Vagina (tissue), 2 donors: ENCODE measurements at places on chromosomes 4 and X. TPM values are rescaled to one million over a fixed set of nuclear protein-coding genes. Genes with fewer than 3 reads are reported as not detected.

DNA sequence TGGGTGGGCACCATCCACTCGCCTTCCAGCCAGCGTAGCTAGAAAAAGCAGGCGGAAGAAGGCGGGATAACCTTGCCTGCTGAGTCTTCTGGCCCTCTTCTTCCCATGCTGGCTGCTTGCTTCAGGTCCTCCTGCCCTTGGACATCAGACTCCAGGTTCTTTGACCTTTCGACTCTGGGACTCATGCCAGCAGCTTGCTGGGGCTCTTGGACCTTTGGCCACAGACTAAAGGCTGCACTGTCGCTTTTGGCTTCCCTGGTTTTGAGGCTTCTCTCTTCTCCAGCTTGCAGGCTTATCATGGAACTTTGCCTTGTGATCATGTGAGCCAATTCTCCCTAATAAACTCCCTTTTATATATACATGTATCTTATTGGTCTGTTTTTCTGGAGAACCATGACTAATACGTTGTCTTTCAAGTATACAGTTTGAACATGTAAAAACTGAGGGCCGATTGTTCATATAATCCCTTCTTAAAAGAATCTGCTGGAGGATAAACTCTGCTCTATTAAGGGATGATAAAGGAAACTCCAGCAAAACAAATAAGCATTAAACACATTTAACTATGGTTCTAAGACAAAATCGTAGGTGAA, 116.6 kb upstream of the LCORL start:
- no peak for DNase-seq

- no peak for DNase-seq
These were observed 10.3 kb downstream of the NOCT start for GRCh38 chr4:139025841-139026240.

DNA sequence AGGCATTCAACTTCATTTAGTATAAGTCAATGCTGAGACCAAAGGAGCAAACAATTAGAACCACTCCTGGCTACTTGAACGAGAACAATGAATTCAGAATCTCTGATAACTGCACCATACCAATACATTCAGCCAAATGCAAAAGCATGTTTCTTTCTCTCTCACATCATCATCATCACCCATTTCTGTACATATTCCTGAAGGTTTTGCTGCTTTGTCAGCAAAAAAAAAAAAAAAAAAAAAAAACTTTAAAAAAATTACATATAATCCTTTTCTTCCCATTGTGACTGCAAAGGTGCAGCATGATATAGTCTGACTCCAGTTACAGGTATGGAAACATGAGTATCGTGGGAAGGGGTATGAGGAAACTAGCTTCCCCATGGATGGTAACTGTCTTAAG, 35.6 kb downstream of the FBXW7 start:
- no peak for DNase-seq

DNA sequence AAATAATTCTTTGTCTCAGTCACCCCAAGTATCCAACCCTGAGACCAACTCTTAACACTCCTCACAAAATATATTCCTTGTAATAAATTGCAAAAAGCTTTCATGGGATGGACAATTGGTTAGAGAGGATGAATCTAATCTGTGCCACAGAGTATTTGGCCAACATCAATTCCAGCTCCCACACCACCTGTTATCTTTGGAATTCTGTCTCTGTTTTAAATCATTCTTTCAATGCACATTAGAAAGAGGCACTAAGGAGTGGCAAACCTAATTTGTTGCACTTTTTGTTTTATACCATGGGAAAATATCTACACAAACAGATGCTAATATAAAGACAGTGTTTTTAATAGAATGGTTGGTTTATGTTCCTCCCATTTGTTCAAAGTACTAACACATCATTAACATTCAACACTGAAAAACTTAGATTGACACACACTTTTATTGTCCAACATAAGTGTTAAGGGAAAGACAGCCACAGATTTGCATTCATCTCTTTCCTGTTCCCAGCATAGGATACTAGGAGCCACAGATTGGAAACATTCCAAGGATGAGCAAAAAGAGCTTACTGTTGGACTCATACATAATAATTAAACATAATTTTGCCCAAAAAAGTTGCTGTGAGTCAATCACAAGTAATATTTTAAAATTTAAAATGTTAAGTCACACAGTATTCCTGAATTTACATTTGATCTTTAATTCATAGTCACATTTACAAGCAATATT, 116.4 kb downstream of the PPA2 start:
- DNase-seq: no peak

GRCh38 chr4:151029537-151029936, 14.5 kb upstream of the LRBA start:
- no peak for DNase-seq

DNA sequence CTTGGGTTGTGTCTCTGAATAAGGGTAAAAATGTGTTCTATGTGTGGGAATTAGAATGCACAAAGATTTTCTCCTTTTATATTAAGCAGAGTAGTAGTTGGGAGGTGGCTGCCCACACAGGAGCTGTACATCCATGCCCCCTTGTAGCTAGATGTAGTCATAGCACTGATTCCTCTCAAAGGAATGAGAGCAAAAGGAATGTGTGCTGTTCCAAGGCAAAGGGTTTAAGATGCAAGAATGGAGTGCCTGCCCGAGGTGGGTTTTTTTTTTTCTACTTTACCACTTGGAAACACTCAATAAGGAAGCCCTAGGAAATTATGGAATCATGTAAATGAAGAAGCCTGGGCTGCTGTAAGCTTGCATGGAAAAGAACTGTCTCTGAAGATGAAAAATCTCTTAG, 2183.2 kb upstream of the AGA start:
- no peak for DNase-seq

GRCh38 chrX:13432414-13433297, 112.8 kb upstream of the ATXN3L start:
- DNase-seq: no peak

DNA sequence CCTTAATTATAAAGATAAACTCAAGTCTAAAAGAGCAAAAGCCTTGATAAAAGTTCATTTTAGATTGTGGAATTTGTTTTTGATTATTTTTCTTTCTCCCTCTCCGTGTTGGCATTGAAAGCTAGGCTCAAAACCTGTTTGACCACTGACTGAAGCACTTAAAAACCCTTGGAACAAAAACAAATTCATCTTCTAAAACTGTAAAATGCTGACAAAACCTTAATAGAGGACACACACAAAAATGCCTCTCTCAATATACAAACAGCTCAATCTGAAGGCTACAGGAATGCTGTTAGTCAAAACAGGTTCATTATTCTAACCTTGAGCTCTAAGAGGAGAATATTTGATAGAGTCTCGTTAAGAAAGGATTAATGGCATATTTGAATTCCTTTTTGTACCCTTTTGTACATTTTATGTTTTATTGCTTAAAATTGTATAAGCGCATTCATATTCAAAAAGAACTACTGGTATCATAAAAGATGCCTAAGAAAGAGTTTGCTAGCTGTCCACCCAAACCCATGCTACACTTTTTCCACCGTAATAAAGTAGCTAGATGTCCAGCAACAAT, 74.3 kb upstream of the NAP1L5 start:
- no peak for DNase-seq

DNA sequence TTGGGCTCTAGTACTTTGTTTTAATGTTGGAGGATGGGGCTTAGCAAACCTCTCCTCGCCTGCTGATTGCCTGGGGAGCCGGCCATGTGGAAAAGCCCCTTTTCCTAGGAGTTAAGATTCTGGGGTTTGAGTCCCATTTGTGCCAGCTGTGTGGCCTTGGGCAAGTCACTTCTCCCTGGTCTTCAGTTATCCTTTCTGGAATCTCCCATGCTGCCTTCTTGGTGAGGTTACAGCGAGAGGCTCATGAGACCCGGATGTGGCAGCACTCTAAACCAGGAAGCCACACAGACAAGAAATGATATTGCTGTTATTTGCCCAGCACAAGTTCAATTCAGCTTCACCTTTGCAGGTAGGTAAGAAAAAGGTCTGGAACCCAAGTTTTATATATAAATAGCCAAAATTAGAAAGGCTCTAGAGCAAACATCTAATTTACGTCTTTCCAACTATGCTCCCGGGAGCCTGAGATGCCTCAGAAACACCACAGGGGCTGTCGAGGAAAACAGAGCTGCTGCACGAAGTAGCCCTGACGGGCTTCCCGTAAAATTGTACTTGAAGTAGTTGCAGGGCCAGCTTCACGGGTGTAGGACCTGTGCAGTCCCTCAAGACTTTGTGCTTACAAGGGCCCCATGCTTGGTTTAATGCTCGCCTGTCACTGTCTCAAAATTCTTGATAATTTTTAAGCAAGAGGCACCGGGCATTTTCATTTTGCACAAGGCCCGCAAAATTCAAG, 8.3 kb upstream of the SASH3 start:
- DNase-seq: no peak

GRCh38 chr4:2071252-2071911, 12.3 kb downstream of the NAT8L start:
- no peak for DNase-seq

GRCh38 chr4:54386042-54386669, 157.1 kb downstream of the PDGFRA start:
- no peak for DNase-seq

DNA sequence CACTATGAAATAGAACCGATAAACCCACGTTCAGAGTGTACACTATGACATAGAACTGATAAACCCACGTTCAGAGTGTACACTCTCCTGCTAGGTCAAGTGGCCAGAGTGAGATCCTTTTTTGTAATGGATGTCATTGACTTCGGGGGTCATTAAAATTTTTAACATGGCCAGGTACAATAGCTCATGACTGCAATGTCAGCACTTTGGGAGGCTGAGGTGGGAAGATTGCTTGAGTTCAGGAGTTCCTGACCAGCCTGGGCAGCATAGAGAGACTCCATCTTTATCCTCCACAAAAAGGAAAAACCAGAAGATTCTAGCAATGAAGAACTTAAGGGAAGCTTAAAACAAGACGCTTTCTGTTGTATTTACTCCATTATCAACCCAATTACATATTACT, 439.7 kb upstream of the FRG1 start:
- DNase-seq: no peak

- DNase-seq: no peak
These were observed 25.5 kb upstream of the MAN2B2 start for GRCh38 chr4:6549445-6549844.

DNA sequence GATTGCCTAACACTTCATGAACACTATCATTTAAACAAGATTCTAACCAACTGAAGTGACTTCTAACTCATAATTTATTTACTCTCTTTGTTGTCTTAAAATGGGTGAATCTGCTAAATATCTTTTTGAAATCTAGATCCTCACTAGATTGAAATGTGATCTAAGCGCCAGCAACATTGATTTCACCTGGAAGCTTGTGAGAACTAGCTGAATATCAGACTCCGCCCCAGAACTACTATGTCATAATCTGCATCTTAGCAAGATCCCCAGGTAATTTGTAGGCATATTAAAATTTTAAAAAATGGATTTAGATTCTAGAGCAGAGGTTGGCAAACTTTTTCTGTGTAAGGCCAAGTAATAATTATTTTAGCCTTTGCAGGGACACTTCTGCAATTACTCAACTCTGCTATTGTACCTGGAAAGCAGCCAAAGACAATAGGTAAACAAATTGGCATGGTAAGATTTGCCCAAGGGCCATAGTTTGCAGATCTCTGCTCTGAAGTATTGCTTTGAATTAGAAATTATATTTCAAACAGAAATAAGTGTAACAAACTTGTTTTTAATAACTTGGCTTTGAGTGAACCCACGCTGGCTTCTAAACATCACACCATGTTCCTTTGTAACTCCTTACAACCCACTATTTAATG, 121.5 kb downstream of the REELD1 start:
- DNase-seq: no peak

- no peak for DNase-seq
These were observed 314.5 kb upstream of the HS3ST1 start for GRCh38 chr4:11743236-11743635.

GRCh38 chr4:57373991-57374390, 263.8 kb upstream of the IGFBP7 start:
- no peak for DNase-seq

DNA sequence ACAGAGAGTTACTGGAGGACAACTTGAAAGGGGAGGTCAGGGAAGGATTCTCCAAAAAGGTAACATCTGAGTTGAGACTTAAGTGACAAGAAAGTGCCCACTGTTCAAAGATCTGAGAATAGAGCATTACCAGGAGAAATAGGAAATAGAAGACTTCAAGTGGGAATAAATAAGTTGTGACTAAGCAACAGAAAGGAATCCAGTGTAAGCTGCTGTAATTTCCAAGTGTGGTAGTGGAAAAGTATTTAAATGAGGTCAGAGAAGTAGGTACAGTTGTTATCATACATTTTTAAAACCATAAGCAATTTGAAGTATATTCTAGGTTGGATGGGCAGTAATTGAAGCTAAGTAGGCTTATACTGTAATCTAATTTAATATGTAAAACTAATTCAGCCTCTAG, 211.9 kb downstream of the FBXO8 start:
- DNase-seq: no peak

- DNase-seq: no peak
These were observed 57.1 kb upstream of the DDX3X start for GRCh38 chrX:41276661-41277506.

GRCh38 chrX:8278557-8278956, 107.5 kb upstream of the VCX2 start:
- DNase-seq: no peak

DNA sequence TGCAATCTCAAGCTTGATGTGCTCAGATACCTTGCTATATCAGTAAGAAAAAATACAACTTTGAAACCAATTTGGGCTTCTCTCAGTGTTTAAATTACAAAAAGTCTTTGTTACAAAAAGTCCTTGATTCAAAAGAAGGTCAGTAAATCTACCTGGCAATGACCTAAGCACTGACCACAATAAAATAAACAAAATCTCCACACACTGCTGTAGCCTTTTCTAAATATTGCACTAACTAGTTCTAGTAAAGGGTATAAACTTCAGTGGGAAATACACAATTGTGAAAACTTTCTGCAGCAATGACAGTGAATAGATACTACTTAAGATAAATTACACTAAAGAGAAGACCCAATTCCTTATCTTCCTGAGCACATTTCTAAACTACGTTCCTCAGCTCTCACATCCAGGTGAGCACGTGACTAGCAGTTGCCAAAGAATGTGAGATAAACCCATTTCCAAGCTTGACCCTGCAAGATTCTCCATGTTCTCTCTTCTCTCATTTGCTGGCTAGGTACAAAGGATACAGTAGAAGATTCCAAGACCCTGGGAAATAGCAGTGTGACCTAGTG, 81.4 kb upstream of the GPR34 start:
- no peak for DNase-seq

DNA sequence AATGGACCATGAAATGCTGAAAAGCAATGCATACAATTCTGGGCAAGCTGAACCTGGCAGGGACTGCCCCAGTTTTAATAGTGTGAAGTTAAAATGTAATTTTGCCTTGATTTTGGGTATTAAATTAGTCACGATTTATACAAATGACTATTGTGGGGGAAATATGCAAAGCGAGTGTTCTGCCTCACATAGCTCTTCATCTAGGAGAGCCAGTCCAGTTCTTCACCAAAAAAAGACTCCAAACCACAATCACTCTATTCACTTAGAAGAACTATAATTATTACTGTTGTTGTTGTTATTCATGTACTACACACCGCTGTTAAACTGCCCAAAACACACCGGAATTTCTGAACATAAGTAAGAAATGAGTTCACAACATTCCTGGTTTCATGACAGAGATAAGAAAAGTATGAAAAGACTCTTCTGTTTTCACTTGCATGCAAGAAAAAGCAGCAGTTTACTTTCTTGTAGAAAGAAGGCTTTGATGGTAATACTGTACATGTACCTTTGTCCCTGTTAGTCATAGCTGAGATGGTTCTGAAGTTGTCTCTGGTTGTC, 101.9 kb downstream of the QRFPR start:
- DNase-seq: no peak

The NXF3 gene
- total RNA-seq: not detected

The C1GALT1C1 gene
- total RNA-seq: 9.6 TPM

The NUDT11 gene
- total RNA-seq: 1.5 TPM
